ENCODE measurements at places on chromosomes 2 and 18.

GRCh38 chr2:60353863-60354262, 199.6 kb downstream of the BCL11A start:
- no peak for DNase-seq

DNA sequence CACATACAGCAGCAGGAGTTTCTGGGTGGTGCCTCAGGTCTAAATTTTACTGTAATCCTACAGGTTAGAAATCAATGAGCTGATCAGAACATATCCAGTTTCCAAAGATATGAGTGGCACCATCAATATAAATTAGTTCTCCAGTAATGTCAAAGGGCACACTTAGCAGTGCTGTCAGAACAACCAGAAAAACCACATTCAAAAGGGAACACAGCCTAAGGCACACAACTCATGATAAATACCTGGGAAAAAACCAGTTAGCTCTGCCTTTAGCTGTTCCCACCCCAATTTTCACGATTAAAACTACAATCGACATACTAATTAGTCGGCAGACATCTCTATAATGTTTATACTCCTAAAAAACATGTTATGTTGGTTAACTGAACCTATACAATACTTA, 31.5 kb downstream of the ATP8B1 start:
- DNase-seq, result no peak

DNA sequence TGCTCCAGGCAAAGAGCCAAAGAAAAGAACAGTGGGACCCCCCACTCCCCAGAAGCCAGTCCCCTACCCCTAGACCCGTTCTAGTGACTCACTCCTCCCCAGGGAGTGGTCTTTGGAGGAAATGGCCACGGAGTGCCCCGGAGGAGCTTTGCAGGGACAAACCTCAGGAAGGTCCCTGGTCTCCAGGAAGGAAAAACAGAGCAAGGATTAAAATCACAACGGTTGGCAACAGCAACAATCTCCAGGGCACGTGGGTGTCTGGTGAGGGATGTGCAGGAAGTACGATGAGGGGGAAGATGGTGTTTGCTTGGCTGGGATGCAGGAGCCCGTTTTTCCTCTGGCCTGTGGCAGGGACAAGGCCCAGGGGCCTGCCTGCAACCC, 135.0 kb downstream of the SMAD2 start:
- DNase-seq, result no peak

- DNase-seq, result no peak
These were observed at the start of gene ST6GAL2 for GRCh38 chr2:106885971-106886915. TSS of gene ST6GAL2 (minus strand) at chr2:106886167. CDS start at chr2:106843977, 42,190 bp downstream.

- DNase-seq, result no peak
These were observed 119.3 kb downstream of the SPTBN1 start for GRCh38 chr2:54575379-54575888.

- DNase-seq, result no peak
These were observed 1589.1 kb upstream of the ZEB2 start for GRCh38 chr2:146108993-146109392.

Data from cortex of kidney (tissue), 1 donor.